ENCODE measurements at places on chromosomes 5 and 9.

- no peak for DNase-seq
- H3K4me1 ChIP-seq: no peaks in the 10 kb centered on the region
- H3K27ac ChIP-seq: no peak overlapping the region
- no peaks in the 10 kb centered on the region for H3K27me3 ChIP-seq
- no peak overlapping the region for H3K4me3 ChIP-seq
These were observed 207.9 kb downstream of the CNTLN start for GRCh38 chr9:17342696-17343095.

- DNase-seq: no peak
- H3K27me3 ChIP-seq: no peaks in the 10 kb centered on the region
- H3K4me1 ChIP-seq: no peaks in the 10 kb centered on the region
- H3K27ac ChIP-seq: no peak overlapping the region
- H3K4me3 ChIP-seq: no peak overlapping the region
These were observed 1068.7 kb downstream of the CDH12 start for GRCh38 chr5:21784487-21784886.

DNA sequence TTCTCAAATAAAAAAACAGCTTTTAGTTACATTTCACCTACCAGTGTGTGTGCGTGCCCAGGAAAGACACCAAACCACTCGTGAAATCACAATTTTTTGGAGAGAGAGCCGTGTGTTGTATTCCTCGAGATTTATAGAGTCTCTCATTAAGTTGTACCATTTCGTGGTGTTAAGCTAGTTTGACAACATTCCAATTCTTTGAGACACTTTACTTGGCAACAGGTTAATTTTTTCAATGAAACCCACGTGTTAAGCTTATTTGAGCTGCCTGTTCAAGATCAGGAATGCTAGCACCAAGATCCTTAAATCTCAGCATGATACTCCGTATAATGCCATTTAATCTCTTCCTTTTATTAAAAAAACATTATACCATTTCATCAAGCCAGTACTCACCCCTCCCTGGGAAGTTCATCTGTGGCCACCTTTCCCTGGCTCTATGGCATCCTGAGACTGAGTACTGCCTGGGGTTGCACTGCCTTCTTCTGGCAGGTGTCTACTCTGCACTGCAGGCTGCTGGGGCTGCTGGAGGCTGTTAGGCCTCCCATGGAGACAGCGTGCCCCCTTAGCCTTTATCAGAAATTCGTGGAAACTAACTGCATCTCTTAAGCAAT lies 143.7 kb downstream of the ARHGAP26 start:
- DNase-seq: no peak
- H3K27me3 ChIP-seq: no peaks in the 10 kb centered on the region
- no peak overlapping the region for H3K4me3 ChIP-seq
- no peaks in the 10 kb centered on the region for H3K36me3 ChIP-seq
- no peak overlapping the region for H3K27ac ChIP-seq
- H3K4me1 ChIP-seq: no peaks in the 10 kb centered on the region

DNA sequence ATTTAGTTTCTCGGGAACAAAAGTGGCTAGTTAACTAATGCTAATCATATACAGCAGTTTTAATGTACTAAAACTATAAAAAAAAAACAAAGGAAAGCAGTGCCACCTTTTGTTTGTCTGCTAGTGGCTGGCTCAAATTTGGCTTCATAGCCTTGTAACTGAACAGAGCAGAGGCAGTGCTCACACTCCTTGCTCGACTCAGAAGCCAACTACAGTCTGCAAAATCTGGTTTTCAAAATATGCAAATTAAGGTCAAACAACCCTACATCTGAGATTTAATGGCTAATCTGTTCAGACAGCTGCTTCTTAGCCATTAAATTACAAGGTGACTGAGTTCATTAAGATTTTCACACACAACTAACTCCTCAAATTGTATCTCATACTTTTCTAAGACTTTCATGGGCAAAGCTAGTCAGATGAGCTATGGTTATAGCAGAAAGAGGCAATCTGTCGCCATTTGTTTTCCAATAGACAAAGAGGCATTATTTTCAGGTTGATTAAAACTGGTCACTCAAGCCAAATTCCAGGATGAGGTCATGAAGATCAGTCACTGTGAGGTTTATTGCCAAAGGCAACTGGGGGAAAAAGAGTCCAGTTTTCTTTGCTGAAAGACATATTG lies 56.8 kb upstream of the EPB41L4A start:
- no peaks in the 10 kb centered on the region for H3K4me1 ChIP-seq
- peak overlapping the region; percentile 58 for H3K27ac ChIP-seq
- no peaks in the 10 kb centered on the region for H3K27me3 ChIP-seq
- no peak for DNase-seq
- H3K36me3 ChIP-seq: no peaks in the 10 kb centered on the region
- no peak overlapping the region for H3K4me3 ChIP-seq

GRCh38 chr9:17863213-17863883 lies 284.5 kb downstream of the SH3GL2 start:
- no peaks in the 10 kb centered on the region for H3K4me1 ChIP-seq
- no peak overlapping the region for H3K4me3 ChIP-seq
- DNase-seq: no peak
- H3K36me3 ChIP-seq: no peaks in the 10 kb centered on the region

Data from breast epithelium (tissue), 4 donors.